ENCODE measurements at places on chromosomes 1 and 21. TPM values are rescaled to one million over a fixed set of nuclear protein-coding genes. Genes with fewer than 3 reads are reported as not detected.
A peak's percentile ranks its signal among the peaks of the same experiment; 100 is the strongest.

GRCh38 chr1:98674075-98674781 is 12.7 kb downstream of the SNX7 start:
- DNase-seq, result no peak

Gene G0S2
- 60.8 TPM for polyA plus RNA-seq

DNA sequence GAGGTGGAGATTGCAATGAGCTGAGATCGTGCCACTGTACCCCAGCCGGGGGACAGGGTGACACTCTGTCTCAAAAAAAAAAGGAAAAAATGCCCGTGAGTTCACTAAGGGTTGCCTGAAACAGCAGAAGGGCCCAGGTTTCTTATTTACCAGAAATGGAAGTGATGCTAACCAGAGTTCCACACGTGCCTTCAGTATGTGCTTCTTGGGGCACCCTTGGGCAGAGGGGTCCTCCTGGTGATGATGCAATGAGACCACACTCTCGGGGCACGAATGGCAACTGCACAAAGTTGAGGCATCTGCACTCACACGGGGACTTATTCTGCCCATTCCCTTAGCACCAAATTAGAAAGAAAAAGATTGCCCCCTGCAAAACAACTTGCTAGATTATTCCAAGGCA is 29.2 kb downstream of the OLIG1 start:
- DNase-seq, result no peak

DNA sequence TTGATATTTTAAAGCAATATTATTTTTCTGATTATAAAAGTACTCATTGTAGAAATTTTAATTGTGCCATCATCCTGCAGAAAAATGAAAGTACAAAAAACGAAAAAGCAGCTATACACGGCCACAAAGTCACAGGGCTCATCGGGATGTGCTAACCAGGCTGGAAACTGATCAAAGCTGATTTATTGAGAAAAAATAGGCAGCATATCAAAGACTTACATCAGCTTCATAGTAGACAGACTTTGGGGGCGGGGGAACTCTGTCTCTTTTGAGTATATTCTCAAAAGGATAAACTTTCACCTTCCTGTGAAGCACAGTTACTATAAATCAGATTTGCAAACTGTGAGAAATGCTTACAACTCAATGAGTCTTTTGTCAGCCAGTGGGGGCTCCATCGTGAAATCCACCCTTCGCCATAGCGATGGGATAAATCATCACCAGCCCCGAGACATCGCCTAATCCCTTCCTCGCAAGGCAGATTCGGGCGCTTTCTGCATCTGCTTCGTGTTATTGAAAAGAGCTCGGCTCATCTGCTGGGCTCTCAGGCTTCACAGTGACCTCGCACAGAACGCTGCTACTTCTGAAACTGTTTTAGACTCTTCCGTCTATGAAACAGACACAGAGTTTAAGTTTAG is 69.2 kb upstream of the ERG start:
- DNase-seq, result peak; percentile 13

Gene LMOD1
- 5.6 TPM for polyA plus RNA-seq

Gene HMGB4
- polyA plus RNA-seq, result not detected

Gene PPCS
- polyA plus RNA-seq, result 66.3 TPM

GRCh38 chr1:161707503-161707902 is 474 bp downstream of the FCRLA start:
- DNase-seq, result no peak

- no peak for DNase-seq
These were observed 19.4 kb downstream of the CRYAA start for GRCh38 chr21:43188181-43188580.

Measured in left lung (tissue), 14 donors.